Right atrium auricular region (tissue), 2 donors: ENCODE measurements at places on chromosomes 5 and 9. TPM values are rescaled to one million over a fixed set of nuclear protein-coding genes. Genes with fewer than 3 reads are reported as not detected.

AHRR gene
- total RNA-seq, result 0.30 TPM

DNA sequence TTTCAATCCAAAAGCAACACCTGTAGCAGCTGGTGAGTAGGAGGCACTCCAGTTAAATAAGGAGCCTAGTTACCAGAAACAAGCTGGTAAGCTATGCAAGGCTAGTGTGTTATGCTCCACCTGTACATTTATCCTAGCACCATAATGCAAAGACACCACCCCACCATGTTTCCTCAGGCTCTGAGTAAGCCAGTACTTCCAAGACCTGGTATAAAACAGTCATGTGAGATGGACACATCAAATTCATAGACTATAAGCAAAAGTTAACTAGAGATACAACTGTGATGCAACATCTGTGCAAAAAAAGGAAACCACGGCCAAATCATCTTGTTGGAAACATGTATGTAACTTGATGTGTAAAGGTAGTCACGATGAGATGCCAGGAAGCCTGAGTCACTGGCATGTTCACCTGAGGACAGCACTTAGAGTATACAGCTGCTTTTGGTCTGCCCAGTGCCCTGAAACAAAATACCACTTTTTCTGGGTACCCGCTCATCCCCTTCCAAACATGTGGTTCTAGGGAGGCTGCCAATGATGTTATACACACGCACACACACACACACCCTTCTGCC, 66.1 kb downstream of the CDK5RAP2 start:
- DNase-seq, result no peak

DNA sequence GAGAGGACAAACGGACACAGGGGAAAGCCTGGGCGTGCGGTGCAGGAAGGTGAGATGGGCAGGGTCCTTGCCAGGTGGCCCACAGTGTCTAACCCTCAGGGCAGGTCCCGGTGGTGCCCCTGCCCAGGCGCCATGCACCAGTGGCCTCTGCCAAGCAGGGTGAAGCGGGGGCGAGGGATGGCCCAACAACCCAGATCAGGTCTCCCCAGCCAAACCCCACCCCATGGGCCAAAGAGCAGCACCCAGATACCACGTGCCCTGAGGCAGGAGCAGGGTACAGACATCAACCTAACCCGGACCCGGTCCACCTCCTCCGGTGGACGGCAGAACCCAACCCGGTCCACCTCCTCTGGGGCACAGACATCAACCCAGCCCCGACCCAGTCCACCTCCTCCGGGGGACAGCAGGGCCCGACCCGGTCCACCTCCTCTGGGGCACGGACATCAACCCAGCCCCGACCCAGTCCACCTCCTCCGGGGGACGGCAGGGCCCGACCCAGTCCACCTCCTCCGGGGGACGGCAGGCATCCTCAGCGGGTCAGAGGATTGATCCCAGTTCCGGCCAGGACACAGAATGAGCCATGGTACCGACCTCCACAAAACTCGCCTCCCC, 12.8 kb downstream of the SLC12A7 start:
- DNase-seq, result no peak

DNA sequence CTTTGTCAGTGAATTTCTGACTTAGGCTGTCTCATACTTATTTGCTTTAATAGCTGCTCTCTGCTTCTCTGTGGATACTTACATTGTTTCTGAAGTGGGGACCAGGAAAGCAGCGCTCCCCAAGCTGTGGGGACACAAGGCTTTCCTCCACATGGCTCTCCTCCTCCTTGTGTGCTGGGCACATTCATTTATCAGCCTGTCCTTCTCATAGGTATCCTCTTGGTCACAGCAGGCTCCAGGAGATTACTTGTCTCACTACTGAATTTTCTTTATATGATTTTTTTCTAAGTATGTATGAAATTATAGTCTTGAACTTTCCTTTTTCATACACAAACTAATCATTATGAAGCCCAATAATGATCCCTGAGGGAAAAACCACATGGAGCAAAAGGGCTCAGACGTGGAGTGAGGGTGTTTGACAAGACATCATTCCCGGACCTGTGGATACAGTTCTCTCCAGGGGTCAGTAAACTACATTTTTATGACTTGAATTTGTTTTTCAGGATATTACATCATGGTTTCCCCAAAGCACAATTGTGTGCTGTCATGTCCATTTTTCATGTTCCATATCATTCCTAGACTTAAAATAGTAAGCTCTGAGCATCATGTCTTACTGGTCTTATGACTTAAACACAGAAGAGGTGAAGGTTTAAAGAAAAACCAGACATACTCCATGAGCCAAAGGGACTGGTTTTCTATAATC, 234.5 kb downstream of the PCSK1 start:
- no peak for DNase-seq

DNA sequence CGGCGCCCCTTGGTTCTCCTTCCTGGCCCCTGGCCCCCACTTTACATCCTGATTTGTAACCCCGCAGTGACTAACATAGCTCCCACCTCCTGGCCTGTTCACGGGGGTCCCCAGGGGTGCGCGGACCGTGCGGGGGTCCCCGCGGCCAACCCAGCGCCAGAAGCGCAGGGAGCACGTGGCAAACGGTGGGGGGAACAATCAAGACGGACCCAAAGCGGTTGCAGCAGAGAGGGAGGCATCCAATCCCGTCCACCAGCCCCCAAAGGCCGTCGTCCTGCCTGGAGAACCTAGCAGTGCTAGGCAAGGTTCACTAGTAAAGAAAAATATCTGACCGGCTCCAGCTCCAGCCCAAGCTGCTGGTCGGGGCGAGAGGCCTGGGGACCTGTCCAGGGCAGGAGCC, 201.5 kb downstream of the AUH start:
- peak; percentile 58 for DNase-seq

DNA sequence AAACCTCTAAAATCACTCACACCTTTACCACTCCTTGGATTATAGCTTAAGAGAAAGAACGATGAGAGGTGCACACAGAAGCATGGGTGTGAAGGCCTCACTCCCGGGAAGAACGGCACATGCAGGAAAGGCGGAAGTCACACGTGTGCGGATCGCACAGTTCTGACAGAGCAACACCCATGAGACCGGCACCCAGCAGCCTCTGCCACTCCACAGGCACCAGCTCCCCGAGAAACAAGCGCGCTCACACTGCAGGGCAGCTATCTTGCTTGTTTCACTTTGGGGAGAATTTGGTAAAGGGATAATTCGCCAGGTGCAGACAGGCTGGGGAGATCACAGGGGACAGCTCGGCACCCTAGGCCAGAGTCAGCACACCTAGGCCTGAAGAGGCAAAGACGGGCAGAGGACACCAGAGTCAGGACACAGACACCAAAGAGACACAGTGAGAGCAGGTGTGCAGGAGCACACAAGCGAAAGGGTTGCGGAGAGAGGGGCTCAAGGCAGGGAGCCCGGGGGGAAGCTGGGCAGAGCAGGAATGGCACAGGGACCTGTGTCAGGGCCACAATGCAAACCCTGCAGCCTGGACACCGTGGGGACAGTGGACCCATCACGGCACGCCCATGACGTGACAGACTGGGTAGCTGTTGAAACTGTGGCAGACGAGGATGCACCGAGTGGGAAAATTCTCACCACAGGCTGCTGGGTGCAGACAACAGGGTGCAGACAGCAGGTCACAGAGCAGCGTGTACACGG, 81.7 kb downstream of the CAMSAP1 start:
- no peak for DNase-seq

- no peak for DNase-seq
These were observed 245.9 kb downstream of the SH3GL2 start for GRCh38 chr9:17824616-17825264.

SLC45A2 gene
- total RNA-seq, result 0.82 TPM

GRCh38 chr5:172109749-172110148, 78.3 kb downstream of the STK10 start:
- no peak for DNase-seq
